Calu3 (cell line): ENCODE measurements at places on chromosomes 2 and 18. TPM values are rescaled to one million over a fixed set of nuclear protein-coding genes. Genes with fewer than 3 reads are reported as not detected.

GRCh38 chr2:76197428-76197827, 486.7 kb upstream of the GCFC2 start:
- no peak overlapping the region for H3K27ac ChIP-seq
- no peaks in the 10 kb centered on the region for H3K4me1 ChIP-seq
- no peak for DNase-seq
- H3K36me3 ChIP-seq = no peaks in the 10 kb centered on the region
- no peak overlapping the region for H3K4me3 ChIP-seq

GRCh38 chr2:196809260-196809659, at the start of gene C2orf66:
TSS of gene C2orf66 (minus strand) at chr2:196809355. CDS start at chr2:196809336, 19 bp downstream.
- H3K4me1 ChIP-seq = no peaks in the 10 kb centered on the region
- peaks cover 21% of the 10 kb centered on the region for H3K27me3 ChIP-seq
- H3K36me3 ChIP-seq = no peaks in the 10 kb centered on the region
- DNase-seq = no peak

DNA sequence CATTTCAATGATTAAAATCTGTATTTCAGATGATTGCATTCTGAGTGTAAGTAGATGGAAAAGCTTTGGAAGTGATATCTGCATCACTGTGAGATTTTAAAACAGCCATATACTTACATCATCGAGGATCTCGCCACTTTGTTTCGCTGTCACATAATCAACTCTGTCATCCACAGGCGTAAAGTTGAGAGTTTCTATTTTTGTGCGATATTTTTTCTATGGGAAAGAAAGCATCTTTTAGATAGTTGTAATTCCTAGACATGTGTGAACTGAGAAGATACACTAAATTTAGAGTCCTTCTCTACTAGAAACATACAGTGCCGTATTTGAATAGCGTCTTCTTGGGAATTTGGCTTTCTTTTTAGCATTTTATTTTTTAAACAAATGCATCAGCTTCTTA, 158.8 kb downstream of the RIF1 start:
- H3K27ac ChIP-seq = no peak overlapping the region
- no peak overlapping the region for H3K4me3 ChIP-seq
- no peaks in the 10 kb centered on the region for H3K4me1 ChIP-seq
- H3K27me3 ChIP-seq = no peaks in the 10 kb centered on the region

Gene DSG2
- 194 and 196 TPM in 2 replicates for total RNA-seq

DNA sequence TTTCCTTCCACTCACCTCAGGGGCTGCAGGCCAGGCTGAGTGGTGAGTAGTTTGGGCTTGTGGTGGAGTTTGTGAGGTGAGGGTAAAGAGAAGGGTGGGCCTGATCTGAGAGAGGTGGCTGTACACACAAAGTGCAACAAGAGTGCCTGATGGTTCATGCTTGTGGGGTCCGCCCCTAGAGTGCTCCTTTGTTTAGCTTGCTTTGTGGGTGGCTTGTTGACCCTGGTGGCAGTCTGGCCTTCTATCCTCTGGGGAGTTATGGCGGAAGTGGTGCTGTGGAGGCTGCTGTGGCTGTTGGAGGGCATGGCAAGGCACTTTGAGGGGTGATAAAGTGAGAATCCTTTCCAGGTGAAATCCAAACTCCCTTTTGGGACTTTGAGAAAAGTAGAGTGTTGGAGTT, 10.6 kb downstream of the UBE2F start:
- peaks cover 9% of the 10 kb centered on the region for H3K36me3 ChIP-seq
- no peaks in the 10 kb centered on the region for H3K27me3 ChIP-seq
- no peak for DNase-seq
- H3K27ac ChIP-seq = no peak overlapping the region
- H3K4me1 ChIP-seq = peaks cover 12% of the 10 kb centered on the region
- no peak overlapping the region for H3K4me3 ChIP-seq

Gene REEP1
- 4.7 and 5.3 TPM in 2 replicates for total RNA-seq

GRCh38 chr2:37507051-37507410, 162.6 kb downstream of the QPCT start:
- no peak overlapping the region for H3K4me3 ChIP-seq
- peaks cover 8% of the 10 kb centered on the region for H3K4me1 ChIP-seq
- H3K27ac ChIP-seq = no peak overlapping the region
- no peaks in the 10 kb centered on the region for H3K36me3 ChIP-seq
- DNase-seq = no peak
- no peaks in the 10 kb centered on the region for H3K27me3 ChIP-seq
